Astrocyte of the spinal cord (primary cell): ENCODE measurements at places on chromosomes 2 and 18.

GRCh38 chr18:6781796-6782195, 52.3 kb downstream of the ARHGAP28 start:
- DNase-seq: peak; percentile 49

- DNase-seq: peak; percentile 27
Measured at GRCh38 chr2:26292646-26293045, 47.9 kb downstream of the HADHB start.

DNA sequence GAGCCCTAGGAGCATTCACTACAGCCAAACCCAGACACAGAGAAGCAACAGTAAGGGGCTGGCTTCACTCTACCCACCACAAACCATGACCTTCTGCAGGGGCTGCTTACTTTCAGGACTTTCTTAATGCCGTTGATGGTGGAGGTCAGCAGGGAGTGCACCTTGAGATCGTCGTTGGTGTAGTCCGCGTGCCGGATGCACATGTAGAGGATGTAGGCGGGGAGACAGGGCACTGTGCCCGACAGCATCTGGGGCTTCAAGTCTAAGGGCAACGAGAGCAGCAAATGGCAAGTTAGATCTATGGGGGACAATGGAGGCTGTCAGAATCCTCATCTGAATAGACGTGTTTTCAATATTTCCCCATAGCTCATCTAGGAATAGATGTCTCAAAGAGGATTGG, 29.8 kb upstream of the ACAA2 start:
- DNase-seq: no peak

DNA sequence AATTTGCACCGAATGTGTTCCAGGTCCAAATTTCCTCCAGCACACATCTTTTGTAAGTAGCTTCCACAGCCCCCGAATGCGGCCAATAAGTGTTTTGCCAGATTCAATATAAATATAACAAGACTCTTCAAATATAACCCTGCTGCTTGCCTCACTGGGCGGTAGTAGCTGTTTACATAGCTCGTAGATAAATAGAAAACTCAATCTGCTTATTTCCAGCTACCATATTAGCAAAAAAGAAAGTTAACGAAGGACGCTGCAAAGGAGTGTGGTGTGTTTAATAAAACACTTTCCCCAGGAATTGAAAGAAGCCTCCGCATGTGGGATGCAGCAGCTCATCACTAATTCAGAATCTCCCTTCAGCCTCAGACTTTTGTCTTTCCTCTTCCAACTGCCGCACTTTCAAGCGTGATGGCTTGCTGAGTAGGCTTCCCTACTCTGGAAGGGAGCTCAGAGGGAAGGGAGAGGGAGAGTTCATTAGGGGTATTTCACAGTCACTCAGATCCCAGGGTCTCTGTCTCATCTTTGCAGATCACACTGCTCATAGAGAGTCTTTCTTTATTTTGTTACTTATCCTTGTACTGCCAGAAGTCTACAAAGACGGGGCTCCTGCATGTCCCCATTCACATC, 367.0 kb downstream of the RND3 start:
- DNase-seq: no peak

- peak; percentile 83 for DNase-seq
Measured at GRCh38 chr18:12011957-12012549, 30.7 kb downstream of the IMPA2 start.

- DNase-seq: no peak
Measured at GRCh38 chr2:60839126-60839813, 42.1 kb upstream of the REL start.

GRCh38 chr18:62651276-62652056, 63.9 kb upstream of the PHLPP1 start:
- DNase-seq: no peak

DNA sequence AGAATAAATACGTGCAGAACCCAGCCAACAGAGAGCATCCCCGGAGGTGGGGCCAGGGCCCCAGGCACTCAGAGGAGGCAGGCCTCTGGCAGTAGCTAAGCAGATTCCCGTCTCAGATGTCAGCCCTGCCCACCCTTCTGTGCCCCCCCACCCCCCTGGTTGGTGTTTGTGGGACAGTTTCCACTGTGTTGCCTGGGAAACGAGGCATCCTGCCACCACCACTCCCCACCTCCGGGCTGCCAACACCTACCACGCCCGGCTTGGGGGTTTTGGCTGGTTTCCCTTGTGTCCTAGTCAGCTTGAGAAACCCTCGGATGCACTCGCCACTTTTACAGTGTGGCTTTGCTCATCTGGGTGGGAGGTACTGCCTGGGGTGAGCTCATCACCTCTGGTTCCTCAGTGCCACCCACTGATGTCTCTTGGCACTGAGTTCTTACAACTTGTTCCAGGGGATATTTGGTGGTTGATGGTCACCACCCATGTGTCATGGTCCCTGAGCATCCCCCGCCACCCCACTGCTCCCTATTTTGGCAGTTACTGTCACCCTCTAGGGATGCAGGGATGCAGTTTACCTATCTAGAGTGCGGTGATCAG, 72.4 kb upstream of the YWHAQ start:
- peak; percentile 92 for DNase-seq

- no peak for DNase-seq
Measured at GRCh38 chr2:99776206-99776905, 286.5 kb upstream of the REV1 start.

DNA sequence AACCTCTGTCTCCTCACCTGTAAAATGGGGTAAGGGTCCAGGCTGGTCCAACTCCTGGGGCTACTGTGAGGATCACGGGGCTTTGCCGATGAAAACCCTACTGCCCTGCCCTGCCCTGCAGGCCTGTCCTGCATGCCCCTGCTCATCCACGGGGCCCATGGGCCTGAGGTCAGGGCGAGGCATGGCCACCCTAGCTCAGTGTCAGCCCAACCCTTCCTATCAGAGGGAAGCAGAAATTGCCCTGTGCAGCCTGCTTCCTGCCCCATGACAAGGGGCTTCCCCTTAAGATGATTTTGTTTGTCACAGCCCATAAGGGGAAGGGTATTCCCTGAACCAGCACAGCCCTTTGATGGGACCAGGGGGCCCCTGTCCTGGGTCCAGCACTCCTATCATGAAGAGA, 353.6 kb upstream of the ID2 start:
- DNase-seq: no peak

DNA sequence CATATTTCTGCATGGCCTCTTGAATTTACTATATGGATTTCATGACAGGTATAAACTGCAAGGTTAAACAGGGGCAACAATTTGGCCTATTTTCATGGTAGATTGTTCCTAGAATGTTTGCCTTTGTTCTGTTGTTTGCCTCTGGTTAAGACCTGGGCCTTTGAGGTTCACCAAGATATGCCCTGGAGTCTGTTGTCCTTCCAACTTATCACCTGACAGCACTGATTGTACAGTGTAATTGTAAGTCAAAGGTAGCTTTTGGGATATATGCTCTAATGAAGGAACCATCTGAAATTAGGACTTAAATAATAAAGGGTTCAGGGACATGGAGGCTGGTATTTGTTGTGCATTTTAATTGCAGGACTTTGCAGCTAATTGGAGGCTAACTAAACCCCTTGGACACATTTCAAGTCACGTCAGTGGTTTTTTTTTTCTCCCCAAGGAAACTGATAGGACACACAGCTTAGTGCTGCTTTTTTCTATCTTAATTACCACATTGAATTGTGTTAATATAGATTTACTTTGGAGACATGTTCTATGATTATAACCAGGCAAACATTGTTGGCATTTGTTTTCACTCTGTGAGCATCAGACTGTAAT, 771.2 kb upstream of the LINC00305 start:
- no peak for DNase-seq

GRCh38 chr2:21837168-21837960, 713.6 kb downstream of the TDRD15 start:
- peak; percentile 35 for DNase-seq

GRCh38 chr2:178109813-178110212, 2.4 kb upstream of the RBM45 start:
- peak; percentile 56 for DNase-seq

DNA sequence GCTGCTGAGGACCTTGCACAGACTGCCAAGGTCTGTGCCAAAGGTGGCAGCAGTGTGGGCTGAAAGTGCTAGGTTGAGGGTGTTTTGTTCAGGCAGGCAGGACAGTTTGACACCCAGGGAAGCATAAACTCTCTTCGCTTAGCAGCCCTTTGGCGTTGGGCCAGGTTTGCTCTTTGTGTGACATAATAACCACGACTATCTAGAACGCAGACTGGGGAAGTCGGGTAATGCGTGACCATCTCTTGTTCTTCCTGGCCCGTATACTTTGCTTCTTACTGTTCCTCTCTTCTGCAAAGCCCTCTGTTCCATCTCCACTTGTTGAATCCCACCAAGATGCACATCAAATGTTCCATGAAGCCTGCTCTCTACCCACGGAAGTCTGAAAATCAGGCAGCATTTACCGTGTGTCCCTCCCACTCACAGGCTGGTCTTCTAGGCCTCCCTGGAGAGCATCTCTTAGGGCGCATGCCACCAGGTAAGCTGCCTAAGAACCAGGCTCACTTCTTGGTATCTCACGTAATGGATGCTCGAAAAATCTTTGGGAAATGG, 96.7 kb upstream of the LMAN1 start:
- no peak for DNase-seq

GRCh38 chr2:128260239-128261138, 58.2 kb downstream of the HS6ST1 start:
- peak; percentile 92 for DNase-seq

GRCh38 chr2:84885111-84885510, 4.2 kb upstream of the TRABD2A start:
- DNase-seq: no peak

- DNase-seq: no peak
Measured at GRCh38 chr2:160634436-160634835, 140.8 kb upstream of the RBMS1 start.

DNA sequence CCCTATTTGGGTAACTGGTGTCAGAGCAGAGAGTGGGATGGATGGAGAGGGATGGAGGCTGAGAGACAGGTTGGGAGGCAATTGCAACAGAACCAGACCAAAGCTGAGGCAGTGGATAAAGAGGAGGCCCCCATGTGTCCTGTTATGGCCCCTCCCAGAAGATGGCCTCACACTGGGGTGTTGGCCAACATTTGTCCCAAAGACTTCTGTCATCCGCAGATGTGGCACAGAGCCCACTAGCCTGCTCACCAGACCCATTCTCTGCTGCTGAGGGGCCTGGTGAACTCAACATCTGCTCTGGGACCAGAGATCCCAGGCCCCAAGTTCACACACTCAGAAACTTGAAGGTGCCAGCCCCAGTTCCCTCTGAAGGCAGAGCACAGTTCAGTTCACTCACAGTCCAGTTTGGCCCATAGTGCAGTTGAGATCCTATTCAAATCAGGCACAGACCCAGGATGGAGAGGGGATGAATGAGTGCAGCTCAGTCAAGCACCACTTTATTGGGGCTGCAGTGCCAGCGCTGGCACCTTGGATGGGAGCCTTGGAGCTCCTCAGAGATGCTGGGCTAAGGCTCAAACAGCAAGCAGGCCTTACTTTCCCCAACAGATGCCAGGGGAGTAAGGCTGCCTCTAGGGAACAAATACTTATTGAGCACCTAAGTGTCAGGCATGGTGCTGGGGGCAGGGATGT, 189.2 kb downstream of the ZBTB7C start:
- DNase-seq: no peak

DNA sequence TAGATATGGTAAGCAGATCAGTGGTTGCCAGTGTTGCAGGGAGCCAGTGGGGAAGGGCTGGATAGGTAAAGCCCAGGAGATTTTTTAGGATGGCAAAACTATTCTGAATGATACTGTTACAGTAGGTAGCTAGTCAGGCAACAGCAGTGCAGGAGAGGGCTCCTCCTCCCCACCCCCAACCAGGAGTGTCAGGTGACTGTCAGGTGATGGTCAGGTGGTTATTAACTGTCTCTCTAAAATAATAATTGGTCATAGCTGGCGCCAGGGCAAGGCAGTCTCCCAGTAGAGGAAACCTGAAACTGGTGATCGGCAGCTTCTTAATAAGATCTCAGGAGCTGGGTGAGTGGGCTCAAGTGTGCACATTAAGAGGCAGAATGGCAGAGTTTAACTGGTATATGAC, 201.6 kb upstream of the PARD3B start:
- DNase-seq: no peak

DNA sequence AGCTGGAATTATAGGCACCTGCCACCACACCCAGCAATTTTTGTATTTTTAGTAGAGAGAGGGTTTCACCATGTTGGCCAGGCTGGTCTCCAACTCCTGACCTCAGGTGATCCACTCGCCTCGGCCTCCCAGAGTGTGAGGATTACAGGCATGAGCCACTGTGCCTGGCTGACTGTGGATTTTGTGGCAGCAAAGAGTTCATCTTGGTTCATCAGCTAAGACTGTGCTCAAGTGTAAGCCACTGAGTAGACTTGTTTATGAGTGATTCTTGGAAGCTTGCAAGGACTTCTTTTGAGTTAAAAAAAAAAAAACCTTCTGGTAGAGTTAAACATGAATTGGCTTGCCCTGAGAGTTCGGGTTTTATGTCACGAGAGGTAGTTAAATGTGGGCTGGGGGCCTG, 34.7 kb downstream of the CD8B start:
- DNase-seq: no peak

DNA sequence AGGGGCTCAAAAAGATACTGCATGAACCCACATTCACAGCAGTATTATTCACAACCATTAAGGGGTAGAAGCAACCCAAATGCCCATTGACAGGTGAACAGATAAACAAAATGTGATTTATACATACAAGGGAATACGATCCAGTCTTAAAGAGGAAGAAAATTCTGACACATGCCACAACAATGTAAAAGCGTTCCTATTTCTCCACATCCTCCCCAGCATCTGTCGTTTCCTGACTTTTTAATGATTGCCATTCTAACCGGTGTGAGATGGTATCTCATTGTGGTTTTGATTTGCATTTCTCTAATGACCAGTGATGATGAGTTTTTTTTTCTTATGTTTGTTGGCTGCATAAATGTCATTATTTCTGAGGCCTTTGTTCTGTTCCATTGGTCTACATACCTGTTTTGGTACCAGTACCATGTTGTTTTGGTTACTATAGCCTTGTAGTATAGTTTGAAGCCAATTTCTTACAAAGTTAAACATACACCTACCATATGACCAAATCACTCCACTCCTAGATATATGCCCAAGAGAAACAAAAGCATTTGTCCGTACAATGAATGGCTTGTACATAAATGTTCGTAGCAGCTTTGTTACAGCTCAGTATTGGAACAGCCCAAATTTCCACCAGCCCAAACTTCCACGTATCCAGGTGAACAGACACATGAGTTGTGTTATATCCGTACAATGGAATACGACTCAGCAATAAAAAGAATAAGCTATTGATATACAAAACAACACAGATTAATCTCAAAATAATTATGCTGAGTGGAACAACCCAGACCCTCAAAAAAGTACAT, 85.1 kb downstream of the TMEM131 start:
- DNase-seq: no peak

DNA sequence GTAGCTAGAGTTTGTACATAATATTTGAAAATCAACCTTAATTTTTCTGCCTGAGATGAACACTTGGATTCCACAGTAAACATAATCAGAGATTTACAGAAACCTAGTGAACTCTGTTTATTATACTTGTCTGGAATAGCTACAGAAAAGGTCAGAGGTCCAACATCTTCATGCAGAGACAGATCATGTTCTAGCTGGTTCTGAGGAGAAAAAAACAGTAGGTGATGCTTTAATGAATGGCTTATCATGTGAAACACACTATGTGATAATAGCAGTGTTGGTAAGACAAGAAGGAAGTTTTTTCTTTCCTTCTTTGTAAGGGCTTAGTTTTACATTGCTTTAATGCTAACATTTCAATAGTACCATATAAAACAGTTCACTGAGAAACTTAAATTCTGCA, 846.4 kb upstream of the ZEB2 start:
- no peak for DNase-seq
